B cell (primary cell): ENCODE measurements at places on chromosomes 1 and 21. TPM values are rescaled to one million over a fixed set of nuclear protein-coding genes. Genes with fewer than 3 reads are reported as not detected.

DNA sequence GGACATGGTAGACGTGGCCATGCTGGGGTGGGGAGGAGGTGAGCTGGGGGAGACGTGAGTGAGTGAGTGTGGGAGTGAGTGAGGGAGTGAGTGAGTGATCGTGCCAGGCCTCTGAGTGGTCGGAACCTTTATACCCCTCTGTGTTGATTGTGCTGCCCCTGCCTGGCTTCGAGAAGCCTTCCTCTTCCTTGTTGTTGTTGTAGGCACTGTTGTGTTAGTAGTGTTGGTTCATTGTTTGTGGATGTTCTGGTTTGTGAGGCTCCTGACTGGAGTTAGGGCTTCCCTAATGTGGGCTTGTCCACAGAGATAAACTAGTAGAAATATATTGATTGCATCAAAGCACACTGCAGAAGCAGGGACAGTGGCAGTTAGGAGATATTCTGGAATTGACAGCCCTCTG is at the start of gene KRTAP10-3:
Gene KRTAP10-3 (minus strand): TSS at position 101 of the 400 bp plus-strand sequence. CDS start 80 bp downstream, at position 21.
- H3K36me3 ChIP-seq = no peaks in the 10 kb centered on the region
- DNase-seq = no peak
- no peak within 1 kb of the TSS for H3K4me3 ChIP-seq
- no peak within 1 kb of the TSS for H3K27ac ChIP-seq

GRCh38 chr1:209030454-209031167 is 552.9 kb upstream of the CAMK1G start:
- H3K4me3 ChIP-seq = no peak overlapping the region
- no peak for DNase-seq
- H3K4me1 ChIP-seq = no peaks in the 10 kb centered on the region
- no peaks in the 10 kb centered on the region for H3K27me3 ChIP-seq
- no peaks in the 10 kb centered on the region for H3K36me3 ChIP-seq

DNA sequence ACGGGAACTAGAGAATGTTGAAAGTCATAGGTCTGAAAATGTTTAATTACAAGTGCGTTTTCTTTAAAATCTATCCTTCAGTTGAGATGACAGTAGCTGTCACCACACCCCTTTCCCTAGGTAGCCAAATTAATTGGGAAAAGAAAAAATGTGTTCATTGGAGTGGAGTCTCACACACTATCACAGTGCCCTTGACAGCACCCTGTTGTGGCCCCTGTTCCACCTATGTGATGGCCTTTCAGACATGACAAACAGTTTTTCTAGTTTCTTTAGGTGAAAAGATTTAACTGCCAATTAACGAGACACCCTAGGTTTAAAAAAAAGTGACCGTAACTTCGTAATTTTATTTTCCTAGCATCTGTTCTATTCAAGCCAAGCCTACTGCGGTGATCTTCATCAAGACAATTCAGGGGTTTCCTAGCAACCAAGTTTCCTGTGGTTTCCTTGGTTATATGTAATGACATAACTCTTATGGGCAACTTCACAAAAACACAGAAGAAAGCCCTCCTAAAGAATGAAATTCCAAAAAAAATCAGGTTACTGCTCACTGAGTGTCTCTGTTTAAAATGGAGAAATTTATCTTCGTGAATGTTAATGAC is 298.3 kb downstream of the PDE4B start:
- no peak for DNase-seq
- no peaks in the 10 kb centered on the region for H3K36me3 ChIP-seq
- H3K27me3 ChIP-seq = no peaks in the 10 kb centered on the region
- no peaks in the 10 kb centered on the region for H3K4me1 ChIP-seq
- no peak overlapping the region for H3K4me3 ChIP-seq

DNA sequence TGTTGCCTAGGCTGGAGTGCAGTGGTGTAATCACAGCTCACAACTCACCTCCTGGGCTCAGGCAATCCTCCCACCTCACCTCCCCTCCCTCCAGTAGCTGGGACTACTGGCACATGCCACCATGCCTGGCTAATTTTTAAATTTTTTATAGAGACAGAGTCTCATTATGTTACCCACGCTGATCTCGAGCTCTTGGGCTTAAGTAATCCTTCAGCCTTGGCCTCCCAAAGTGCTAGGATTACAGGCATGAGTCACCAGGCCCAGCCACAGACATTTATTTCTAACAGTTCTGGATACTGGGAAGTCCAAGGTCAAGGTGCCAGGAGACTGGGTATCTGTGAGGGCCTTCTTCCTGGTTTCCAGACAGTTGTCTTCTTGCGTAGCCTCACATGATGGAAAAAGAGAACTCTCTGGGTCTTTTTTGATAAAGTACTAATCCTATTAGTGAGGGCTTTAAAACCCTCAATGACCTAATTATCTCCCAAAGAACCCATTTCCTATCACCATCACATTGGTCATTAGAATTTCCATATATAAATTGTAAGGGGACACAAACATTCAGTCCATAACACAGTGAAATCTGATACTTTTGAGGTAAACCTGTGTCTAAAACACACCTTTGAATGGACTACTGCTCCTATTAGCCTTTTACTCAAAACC is 67.9 kb downstream of the PHACTR4 start:
- H3K27me3 ChIP-seq = no peaks in the 10 kb centered on the region
- H3K36me3 ChIP-seq = peaks cover 6% of the 10 kb centered on the region
- no peaks in the 10 kb centered on the region for H3K4me1 ChIP-seq
- H3K27ac ChIP-seq = no peak overlapping the region
- H3K4me3 ChIP-seq = no peak overlapping the region

GRCh38 chr1:153933955-153934354 is 11.2 kb upstream of the GATAD2B start:
- H3K4me1 ChIP-seq = no peaks in the 10 kb centered on the region
- no peaks in the 10 kb centered on the region for H3K27me3 ChIP-seq
- H3K27ac ChIP-seq = no peak overlapping the region
- no peak overlapping the region for H3K4me3 ChIP-seq
- H3K36me3 ChIP-seq = peaks cover 89% of the 10 kb centered on the region

DNA sequence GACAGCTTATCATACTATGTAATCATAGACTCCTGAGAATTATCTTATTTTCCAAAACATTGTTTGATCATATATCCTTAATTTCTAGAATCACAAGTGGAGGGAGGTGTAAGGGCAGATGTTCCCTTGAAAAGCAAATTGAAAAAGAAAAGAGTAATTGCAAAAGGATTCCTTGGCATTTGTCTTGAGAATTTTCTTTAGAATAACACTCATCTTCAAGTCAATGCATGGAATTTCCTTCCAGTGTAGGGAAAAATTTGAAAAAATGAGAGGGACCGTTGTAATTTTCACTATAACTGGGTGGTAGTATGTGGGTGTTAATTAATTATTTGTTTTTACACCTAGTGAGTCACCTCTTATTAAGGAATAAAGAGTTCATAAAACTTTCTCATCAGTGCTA is 724.6 kb upstream of the ADAMTS5 start:
- H3K4me3 ChIP-seq = no peak overlapping the region
- DNase-seq = no peak
- H3K36me3 ChIP-seq = no peaks in the 10 kb centered on the region
- H3K4me1 ChIP-seq = no peaks in the 10 kb centered on the region
- no peak overlapping the region for H3K27ac ChIP-seq

- no peak overlapping the region for H3K4me3 ChIP-seq
- DNase-seq = no peak
- no peaks in the 10 kb centered on the region for H3K36me3 ChIP-seq
Observed at GRCh38 chr1:57857809-57858208, 433.9 kb upstream of the DAB1 start.

DNA sequence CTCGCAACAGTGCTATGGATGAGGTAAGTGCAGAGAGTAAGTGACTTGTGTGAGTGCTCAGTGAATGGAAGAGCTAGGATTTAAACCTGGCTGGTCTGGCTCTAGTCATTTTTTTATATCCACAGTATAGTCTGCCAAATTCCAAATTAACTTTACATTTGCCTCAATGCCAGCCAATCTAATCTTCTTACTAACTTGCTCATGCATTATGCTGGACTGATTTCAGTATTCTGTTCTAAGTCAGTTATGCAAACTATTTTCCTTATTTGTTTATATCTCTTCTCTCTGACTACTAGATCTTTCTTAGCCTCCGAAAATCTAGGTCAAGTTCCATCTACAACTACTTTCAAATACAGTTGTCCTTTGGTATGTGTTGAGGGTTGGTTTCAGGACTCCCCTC is 133.3 kb downstream of the XPR1 start:
- no peaks in the 10 kb centered on the region for H3K36me3 ChIP-seq
- DNase-seq = no peak
- no peak overlapping the region for H3K27ac ChIP-seq
- H3K4me1 ChIP-seq = peaks cover 2% of the 10 kb centered on the region
- no peaks in the 10 kb centered on the region for H3K27me3 ChIP-seq
- no peak overlapping the region for H3K4me3 ChIP-seq

- H3K36me3 ChIP-seq = no peaks in the 10 kb centered on the region
- H3K4me1 ChIP-seq = no peaks in the 10 kb centered on the region
- H3K27ac ChIP-seq = no peak overlapping the region
- H3K4me3 ChIP-seq = no peak overlapping the region
- DNase-seq = no peak
Observed at GRCh38 chr1:53617851-53618499, 121.0 kb downstream of the GLIS1 start.

- no peak for DNase-seq
- H3K4me1 ChIP-seq = no peaks in the 10 kb centered on the region
- peaks cover 10% of the 10 kb centered on the region for H3K27me3 ChIP-seq
- no peaks in the 10 kb centered on the region for H3K36me3 ChIP-seq
- H3K27ac ChIP-seq = no peak overlapping the region
Observed at GRCh38 chr1:152084853-152085252, 4.0 kb downstream of the TCHHL1 start.

- no peak overlapping the region for H3K4me3 ChIP-seq
- no peak overlapping the region for H3K27ac ChIP-seq
- H3K4me1 ChIP-seq = no peaks in the 10 kb centered on the region
- no peaks in the 10 kb centered on the region for H3K36me3 ChIP-seq
- DNase-seq = no peak
Observed at GRCh38 chr1:110170766-110171733, 20.8 kb downstream of the SLC6A17 start.

- no peaks in the 10 kb centered on the region for H3K36me3 ChIP-seq
- H3K4me3 ChIP-seq = no peak overlapping the region
Observed at GRCh38 chr1:228691926-228692325, 43.4 kb upstream of the RHOU start.

DNA sequence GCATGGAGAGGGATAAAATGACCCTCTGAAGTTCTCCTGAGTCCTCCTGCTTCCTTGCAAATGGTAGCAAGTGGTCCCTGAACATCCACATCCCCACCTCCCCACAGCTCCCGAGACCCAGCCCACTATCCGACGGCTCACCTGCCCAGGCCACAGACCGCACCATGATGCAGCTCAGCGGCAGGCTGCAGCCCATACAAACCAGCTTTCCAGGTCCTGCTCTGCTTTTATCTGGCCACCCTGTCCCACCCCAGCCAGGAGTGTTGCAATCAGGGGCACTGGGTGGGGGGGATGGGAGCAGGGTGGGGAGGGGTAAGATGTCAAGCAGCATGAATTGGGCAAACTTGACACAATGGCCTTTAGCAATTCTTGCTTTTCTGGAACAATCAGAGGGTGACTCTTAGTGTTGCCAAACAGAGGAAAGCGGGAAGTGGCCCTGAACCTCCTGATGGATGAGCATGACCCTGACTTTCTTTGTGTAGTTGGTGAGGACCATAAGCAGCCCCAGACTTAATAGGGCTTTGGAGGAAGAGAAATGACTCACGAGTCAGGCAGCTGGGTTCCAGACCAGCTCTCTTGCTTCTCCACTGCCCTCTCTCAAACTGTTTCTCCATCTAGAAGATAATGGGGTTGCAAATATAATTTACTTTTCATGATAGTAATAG is at the start of gene CHIT1:
Gene CHIT1 (minus strand): TSS at position 203 of the 665 bp plus-strand sequence. CDS start 37 bp downstream, at position 166.
- H3K27ac ChIP-seq = no peak within 1 kb of the TSS
- no peaks in the 10 kb centered on the region for H3K36me3 ChIP-seq
- no peaks in the 10 kb centered on the region for H3K27me3 ChIP-seq
- no peak within 1 kb of the TSS for H3K4me3 ChIP-seq

DNA sequence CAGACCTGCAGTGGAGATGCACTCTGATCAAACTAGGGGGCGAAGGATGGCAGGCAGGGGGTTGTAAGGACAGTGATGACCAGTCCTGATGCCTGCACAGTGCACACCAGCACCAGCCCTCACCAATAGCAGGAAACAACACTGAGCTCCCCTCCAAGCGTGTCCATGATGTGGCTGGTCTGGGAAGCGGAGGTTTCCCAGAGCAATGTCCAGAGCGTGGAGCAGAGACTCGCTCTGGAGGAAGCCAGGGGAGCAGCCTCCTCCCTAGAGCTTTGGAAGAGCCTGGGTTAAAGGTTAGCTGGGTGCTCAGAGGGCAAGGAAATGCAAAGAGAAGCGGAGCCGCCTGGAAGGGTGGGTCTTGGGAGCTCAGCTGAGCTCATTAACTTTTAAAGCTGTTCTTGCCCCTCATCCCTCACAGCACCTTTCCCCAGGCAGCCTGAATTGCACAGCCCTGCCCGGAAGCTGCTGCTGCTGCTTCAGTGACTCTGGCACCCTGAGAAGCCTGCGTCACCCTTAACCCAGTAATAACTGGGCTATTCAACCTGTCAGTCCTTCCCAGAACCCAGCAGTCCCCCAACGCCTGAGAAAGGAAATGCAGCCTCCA is 162.2 kb upstream of the RAB4A start:
- no peak overlapping the region for H3K27ac ChIP-seq
- no peaks in the 10 kb centered on the region for H3K27me3 ChIP-seq
- H3K4me3 ChIP-seq = no peak overlapping the region
- peaks cover 15% of the 10 kb centered on the region for H3K4me1 ChIP-seq
- H3K36me3 ChIP-seq = no peaks in the 10 kb centered on the region
- DNase-seq = no peak

GRCh38 chr1:15786581-15786980 is 20.9 kb downstream of the UQCRHL start:
- H3K4me3 ChIP-seq = no peak overlapping the region
- no peak overlapping the region for H3K27ac ChIP-seq
- H3K36me3 ChIP-seq = no peaks in the 10 kb centered on the region
- H3K4me1 ChIP-seq = no peaks in the 10 kb centered on the region
- H3K27me3 ChIP-seq = no peaks in the 10 kb centered on the region
- DNase-seq = no peak

GRCh38 chr1:87867626-87868025 is 538.9 kb downstream of the LMO4 start:
- H3K27me3 ChIP-seq = no peaks in the 10 kb centered on the region
- H3K36me3 ChIP-seq = no peaks in the 10 kb centered on the region
- H3K4me3 ChIP-seq = no peak overlapping the region
- H3K27ac ChIP-seq = no peak overlapping the region
- H3K4me1 ChIP-seq = peaks cover 38% of the 10 kb centered on the region

The SH2D1B gene
- 0.15 TPM in 1 of 2 replicates, not detected in the other for total RNA-seq

The NPR1 gene
- 0.19 and 0.37 TPM in 2 replicates for total RNA-seq

The C1orf87 gene
- not detected in 2 replicates for total RNA-seq

The FHAD1 gene
- total RNA-seq = not detected in 2 replicates

The GPR61 gene
- total RNA-seq = not detected in 2 replicates

The OR2L3 gene
- 0.10 TPM in 1 of 2 replicates, not detected in the other for total RNA-seq

The MARK1 gene
- total RNA-seq = 3.8 and 3.9 TPM in 2 replicates

The FMO2 gene
- total RNA-seq = not detected in 2 replicates

The ICOSLG gene
- total RNA-seq = 124 and 127 TPM in 2 replicates

The CFHR1 gene
- total RNA-seq = not detected in 2 replicates

The CFAP57 gene
- 0.15 and 0.44 TPM in 2 replicates for total RNA-seq
